ENCODE measurements at places on chromosomes 5 and 9. TPM values are rescaled to one million over a fixed set of nuclear protein-coding genes. Genes with fewer than 3 reads are reported as not detected.

GABRA1 gene
- not detected for total RNA-seq

NUTM2F gene
- total RNA-seq, result not detected

DMGDH gene
- total RNA-seq, result 0.30 TPM

LHX3 gene
- not detected for total RNA-seq

MRNIP gene
- 17.0 TPM for total RNA-seq

NMUR2 gene
- total RNA-seq, result not detected

PRR16 gene
- 0.32 TPM for total RNA-seq

PCDHB11 gene
- total RNA-seq, result under 0.01 TPM

TLE1 gene
- total RNA-seq, result 31.6 TPM

ZNF462 gene
- total RNA-seq, result 0.46 TPM

ZBTB5 gene
- total RNA-seq, result 7.3 TPM

GMCL2 gene
- total RNA-seq, result not detected

PCSK5 gene
- 30.5 TPM for total RNA-seq

LCN1 gene
- total RNA-seq, result not detected

SLC36A2 gene
- not detected for total RNA-seq

GOLGA1 gene
- 9.1 TPM for total RNA-seq

CDKN2B gene
- 14.9 TPM for total RNA-seq

ARSI gene
- under 0.01 TPM for total RNA-seq

SPINK7 gene
- total RNA-seq, result not detected

KCNV2 gene
- total RNA-seq, result not detected

LRRC19 gene
- not detected for total RNA-seq

All from epithelial cell of umbilical artery (primary cell).